ENCODE measurements at places on chromosomes 5 and 9.

GRCh38 chr5:55713871-55714270 is 1.7 kb upstream of the SLC38A9 start:
- peak; percentile 18 for DNase-seq

- DNase-seq: no peak
Measured at GRCh38 chr5:9056046-9056445, 489.8 kb downstream of the SEMA5A start.

DNA sequence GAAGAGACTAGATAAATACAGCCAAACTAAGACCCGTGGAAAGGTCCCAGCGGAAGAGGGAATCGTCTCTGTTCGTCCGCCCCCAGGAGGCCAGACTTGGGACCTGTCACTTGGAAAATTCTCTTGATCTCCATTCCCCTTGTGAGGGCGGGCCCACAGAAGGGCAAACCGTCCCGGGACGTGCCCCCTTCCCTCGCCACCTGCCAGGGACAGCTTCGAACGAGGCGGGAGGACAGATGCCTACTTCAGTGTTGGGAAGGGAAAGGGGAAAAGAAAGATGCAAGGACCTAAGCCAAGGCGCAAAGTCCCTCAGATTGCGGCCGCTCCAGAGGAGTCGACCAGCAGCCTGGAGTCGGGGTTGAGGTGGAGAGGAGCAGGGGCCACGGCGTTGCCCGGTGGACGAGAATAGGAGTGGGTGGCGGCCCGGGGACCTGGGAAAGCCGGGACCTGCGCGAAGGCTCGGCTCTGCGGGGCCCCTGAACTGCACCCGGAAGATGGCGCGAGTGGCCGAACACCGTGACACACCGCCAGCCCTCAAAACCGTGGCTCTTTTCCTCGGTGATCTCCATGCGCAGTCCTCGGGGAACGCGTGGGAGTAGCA is 4.4 kb upstream of the EBF1 start:
- no peak for DNase-seq

DNA sequence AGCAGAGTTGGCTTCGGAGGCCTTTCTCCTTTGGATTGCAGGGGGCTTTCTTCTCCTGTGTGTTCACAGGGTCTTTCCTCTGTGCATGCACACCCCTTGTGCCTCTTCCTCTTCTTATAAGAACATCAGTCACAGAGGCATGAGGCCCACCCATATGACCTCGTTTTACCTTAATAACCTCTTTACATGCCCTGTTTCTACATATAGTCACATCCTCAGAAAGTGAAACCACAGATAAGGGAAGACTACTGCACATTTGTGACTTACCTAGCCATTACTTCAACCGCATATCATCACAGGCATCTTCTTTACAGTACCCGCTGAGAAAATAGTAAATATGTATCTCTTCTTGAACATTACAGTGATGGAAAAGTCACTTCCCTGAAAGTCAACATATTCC is 204.9 kb upstream of the TARS1 start:
- no peak for DNase-seq

- DNase-seq: peak; percentile 13
Measured at GRCh38 chr5:151222790-151223446, 974 bp downstream of the CCDC69 start.

DNA sequence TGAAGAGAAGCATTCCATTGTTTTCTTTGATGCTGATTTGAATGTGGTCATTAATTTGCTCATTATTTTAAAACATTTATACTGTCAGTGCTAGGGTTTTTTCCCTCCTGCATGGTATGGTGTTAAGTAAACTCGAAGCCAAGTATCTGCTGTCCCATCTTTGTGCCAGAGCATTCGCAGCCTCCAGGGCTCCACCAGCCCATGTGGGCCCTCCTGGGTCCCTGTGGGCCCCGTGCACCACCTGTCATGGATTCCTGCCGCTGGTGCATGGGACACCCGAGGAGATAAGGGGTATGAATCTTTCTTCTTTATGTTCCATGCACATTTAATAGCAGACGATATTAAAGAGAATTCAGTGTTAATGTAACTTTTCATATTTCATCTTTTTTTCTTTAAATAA is 95.1 kb downstream of the TRIO start:
- DNase-seq: no peak

GRCh38 chr5:79105868-79106267 is 5.7 kb upstream of the BHMT start:
- DNase-seq: no peak

DNA sequence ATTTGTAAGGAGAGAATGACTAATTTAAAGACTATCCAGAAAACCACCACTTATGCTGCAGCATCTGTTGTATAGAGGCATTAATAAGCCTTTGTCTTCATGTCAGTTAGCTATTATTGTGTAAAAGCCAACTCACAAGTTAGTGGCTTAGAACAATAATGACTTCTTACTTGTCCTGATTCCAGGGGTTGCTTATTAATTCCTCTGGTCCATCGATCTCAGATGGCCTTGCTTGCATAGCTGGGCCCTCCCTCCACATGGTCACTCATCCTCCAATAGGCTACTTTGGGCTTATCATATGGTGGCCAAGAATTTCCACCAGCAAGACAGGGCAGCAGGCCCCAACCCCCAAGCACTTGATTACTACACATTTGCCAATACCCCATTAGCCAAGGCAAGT is 44.5 kb upstream of the STK32A start:
- DNase-seq: peak; percentile 64

- no peak for DNase-seq
Measured at GRCh38 chr5:124582561-124582840, 163.9 kb downstream of the ZNF608 start.

DNA sequence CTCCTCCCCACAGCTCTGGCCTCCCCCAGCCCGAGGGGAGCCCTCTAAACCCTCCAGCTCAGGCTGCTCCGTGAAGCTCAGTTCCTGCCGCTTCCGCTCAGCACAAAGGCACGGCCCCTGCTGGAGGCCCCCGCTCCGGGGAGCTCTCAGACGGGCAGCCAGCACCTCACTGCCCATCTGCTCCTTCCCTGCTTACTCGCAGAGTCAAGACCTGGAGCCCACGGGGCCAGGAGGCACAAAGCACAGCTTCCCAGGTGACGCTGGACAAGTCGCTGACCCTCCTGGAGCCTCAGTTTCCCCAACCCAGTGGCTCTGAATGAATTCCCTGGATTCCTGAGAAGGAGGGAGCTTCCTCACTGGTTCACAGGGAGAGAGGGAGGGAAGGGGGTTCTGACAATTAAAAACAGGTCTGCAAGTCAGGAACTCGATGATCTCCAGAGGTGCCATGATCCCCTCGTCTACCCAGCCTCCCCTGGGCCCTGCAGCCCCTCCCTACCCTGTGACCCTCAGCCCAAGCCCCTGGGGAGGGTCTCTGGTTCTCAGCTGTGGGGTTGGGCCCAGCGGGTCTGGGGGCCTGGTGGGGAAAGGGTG is 36.2 kb downstream of the VAV2 start:
- peak; percentile 15 for DNase-seq

GRCh38 chr5:1110307-1111240 is 1.3 kb downstream of the SLC12A7 start:
- no peak for DNase-seq

Measured in fibroblast of the aortic adventitia (primary cell).